Urothelium cell line (cell line): ENCODE measurements at places on chromosomes 16 and 17.

DNA sequence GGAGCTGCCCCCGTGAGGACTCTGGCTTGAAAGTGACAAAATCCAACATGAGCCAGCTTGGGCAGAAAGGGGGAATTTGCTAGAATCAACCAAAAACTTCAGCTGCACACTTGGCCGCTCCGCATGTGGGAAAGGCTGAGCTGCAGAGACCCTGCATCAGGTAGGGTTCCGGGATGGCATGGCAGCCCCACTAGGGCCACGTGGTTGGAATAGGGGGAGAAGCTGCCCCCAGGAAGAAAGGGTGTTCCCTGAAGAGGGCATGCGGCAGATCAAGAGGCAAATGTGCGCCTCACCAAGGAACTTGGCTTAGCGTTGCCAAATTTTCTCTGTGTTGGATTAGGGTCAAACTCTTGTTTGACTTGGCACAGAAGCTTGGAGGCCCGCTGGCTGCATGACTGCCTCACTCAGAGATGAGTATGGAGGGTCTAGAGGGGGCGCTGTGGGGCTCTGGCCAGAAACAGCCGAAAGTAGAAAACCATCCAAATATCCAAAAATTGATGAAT, 29.2 kb upstream of the WFIKKN2 start:
- DNase-seq: no peak

DNA sequence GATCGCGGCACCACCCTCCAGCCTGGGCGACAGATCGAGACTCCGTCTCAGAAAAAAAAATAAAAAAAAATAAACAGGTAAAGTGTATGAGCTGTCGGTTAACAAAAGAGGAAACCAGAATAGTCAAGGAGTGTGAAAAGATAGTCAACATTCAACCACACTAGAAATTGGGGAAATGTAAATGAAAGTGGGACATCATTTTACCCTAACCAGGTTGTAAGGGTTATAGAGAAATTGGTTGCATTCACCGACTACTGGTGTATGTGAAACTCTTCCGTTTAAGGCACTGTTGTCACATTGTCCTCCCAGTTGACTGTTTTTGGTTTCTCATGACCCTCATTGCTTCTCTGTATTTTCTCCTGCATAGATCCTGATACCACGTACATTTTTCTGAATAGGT, 62.8 kb downstream of the RABEP1 start:
- no peak for DNase-seq

DNA sequence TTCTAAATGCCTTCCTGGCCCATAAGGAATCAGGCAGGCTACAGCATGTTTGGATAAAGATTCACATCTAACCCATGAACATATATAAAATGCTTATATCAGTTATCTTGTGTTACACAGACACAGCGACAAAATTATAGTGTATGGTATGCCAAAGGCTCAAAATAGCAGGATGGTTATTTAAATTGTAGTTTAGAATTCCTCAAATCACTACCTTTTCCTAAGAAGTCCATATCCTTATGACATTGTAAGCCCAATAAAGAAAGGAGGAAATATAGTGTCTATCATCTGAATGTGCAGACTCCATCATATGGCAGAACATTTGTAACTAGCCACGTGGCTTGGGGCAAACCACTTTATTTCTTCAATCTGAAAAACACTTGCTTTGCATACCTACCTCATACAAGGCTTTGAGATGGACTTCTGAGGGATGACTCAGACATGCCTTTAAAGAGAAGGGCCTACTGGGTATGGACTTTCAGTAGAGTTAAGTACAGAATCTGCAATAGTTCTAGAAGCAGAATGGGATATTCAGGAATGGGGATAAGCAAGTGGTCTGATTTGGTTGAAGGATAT, 12.1 kb upstream of the DHX8 start:
- DNase-seq: no peak

DNA sequence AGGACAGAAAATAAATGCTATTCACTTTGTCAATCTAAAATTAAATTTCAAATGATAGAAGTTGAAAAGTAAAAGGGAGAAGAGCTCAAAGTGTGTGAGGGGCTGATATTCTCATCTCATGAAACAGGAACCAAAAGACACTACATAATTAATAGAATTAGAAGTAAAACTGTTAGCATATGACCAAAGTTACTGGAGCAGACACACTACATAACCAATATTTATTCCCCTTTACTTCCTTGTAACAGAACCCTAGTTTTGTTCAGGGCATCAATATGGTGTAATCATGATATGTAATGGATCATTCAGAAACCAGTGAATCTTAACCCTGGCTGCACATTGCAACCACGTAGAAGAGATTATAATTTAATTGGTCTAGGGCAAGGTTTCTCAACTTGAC, 109.5 kb upstream of the SIAH1 start:
- no peak for DNase-seq

DNA sequence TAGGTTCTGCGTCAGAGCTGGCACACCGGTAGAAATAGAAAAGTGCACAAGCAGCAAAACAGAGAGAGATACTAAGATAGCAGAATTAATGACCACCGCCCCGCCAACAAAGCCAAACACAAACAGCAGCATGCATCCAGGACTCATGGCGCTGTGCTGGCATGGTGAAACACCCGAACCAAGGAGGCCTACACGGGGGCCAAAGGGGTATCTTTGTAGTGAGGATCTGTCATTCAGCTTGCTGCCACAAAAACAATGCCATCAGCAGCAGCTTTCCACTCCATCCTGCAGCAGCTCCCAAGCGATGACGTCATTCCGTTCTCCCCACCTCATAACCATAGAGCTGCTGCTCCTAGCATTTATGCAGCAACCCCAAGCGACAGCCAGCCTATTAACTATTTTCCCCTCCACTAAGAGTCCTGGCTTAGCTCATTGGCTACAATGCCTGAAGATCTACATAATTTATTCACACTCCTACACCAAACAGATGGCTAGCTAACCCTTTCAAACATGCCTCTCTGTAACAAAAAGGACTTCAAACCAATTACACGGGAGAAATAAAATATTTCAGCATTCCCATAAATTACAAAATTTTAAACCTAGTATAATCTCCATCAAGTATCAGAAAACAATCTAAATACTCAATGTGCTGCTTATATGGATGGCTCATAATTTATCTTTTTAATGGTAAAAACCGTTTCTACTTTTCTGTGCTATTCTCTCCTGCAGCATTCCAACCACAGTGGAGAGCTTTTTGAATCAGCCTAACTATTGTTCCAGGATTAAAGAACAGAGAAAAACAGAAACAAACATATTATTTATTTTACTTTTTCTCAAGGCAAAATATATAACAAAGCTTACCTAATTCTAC, 73.9 kb downstream of the SPAG9 start:
- no peak for DNase-seq

DNA sequence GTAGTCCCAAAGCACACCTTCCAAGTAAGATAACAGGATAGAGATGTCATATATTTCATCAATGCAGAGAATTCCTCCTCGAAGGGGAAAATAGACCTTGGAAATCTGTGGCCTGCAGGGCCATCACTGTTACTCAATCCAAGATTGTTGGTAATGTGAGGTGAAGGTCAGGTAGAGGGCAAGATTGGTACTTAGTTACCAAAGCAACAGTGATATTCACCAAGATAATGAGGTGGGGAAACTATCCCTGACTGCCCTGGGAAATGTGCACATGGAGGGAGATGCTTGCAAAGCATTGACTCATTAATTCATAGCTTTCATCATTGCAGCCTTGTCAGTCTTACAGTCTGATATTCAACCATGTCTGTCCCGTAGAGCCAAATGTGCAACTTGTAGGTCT, 234.1 kb upstream of the MON1B start:
- DNase-seq: no peak

GRCh38 chr16:77581706-77582105, 140.6 kb upstream of the NUDT7 start:
- no peak for DNase-seq

DNA sequence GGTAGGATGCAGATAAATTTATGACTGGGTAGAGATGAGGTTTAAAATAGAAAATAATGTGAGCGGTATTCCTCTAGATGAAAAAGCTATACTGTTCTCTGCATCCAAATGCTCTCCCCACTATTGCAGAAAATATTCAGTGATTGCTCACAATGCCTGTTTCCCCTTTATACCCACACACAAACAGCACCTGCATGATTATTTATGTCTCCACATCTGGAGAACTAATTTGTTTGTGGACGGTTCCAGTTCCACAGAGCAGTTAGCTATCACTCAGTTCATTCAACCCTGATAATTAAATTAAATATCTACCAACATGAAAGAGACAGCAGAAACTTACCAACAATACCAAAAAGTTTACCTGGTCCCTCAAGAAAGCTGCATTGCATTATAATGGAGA, 800.0 kb downstream of the CDH11 start:
- DNase-seq: no peak

- peak; percentile 53 for DNase-seq
Observed at GRCh38 chr17:76492989-76493501, 8.2 kb downstream of the RHBDF2 start.

- no peak for DNase-seq
Observed at GRCh38 chr17:40532520-40533253, 31.3 kb upstream of the TNS4 start.

DNA sequence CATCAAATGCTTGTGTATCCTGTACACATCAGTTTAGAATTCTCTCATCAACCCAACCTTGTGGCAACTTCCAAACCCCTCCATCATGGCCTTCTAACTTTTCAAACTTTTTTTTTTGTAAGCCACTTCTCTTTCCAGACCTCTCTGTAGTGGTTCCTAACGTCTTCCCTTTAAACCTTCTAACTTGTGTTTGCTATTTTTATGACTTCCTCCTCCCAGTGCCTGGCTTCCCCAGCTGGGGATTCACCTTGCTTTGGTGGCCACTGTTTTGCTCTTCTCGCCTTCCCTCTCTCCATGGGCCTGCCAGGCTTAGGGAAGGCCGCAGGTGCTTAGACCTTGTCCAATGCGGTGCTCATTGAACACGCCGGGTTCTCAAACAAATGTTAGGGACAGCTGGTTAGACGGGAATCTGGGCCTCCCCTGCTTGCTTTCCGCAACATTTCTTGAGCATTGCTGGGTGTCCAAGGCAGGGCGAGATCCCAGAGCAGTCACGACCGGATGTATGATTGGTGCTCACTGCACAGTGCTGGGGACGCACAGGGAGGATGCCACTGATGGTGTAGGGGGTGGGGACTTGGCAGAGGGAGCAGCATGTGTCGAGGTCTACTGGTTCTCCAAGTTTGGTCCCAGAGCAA, 1.1 kb upstream of the XYLT2 start:
- DNase-seq: no peak

DNA sequence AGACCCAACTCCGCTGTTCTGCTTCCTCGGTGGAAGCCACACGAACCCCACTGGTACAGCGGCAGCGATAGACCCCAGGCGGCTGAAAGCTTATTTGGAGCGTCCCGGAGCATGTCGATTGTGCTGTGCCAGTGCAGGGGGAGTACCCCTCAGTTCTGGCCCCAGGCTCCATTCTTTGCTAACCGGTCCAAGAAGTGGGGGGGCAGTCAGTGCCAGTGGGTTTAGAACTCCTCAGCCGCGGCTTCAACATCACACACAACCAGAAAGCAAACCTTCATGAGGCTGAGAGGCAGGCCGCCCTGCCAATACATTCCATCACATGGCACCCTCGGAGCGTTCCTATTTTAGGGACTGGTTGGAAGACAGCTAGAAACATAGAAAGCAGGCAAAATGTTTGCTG, 1.7 kb upstream of the MNT start:
- no peak for DNase-seq

DNA sequence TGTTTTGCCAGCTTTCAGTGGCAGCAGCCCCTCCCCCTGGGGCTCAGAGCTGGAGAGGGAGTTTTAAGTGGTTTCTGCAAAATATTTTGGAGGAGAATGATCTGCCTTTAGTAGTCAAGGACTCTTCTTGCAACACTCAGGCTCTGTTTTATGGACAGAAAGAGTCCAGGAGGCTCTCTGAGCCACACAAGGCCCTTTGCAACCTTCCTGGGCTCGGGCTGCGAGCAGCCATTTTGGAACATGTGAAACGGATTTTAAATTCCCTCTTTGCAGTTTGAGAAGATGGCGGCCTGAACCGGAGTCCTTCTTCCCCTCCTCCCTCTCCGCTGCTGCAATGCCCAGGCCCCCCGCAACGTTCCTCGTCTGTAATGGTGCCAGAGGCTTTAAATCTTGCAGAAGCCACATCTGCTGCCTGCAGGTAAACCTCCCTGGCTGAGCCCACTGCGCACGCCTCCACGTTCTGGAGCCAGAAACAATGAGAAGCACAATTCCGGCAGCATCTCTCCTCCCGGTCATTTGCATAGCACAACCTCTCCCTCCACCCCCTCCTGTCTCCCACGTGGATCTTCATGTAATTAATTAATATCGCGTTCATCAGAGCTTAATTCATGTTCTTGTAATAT, 386.1 kb downstream of the SEC14L1 start:
- no peak for DNase-seq

- no peak for DNase-seq
Observed at GRCh38 chr17:61587807-61588660, 3.0 kb downstream of the NACA2 start.

- no peak for DNase-seq
Observed at GRCh38 chr17:74806334-74806733, 30.2 kb upstream of the NAT9 start.

DNA sequence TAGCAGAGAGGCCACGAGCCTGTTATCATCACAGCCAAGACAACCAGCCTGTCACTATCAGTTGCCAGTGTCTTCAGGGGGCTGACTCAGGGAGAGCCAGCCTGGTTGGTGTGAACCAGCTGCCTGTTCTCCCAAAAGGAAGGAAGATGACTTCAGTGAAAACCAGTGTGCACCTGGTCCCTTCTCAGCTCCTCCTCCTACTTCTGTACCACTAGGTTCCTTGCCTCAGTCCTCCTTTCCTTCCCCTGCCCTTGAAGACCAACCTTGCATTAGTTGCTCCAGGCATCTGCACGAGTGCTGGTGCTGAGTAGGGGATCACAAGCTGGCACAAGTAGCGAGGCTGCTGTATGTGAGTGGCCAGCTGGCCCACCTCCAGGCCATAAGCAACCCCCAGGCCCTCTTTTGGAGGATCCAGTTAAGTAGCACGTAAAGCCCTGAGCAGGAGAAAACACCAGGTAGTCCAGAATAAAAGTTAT, 8.5 kb downstream of the TUBG1 start:
- no peak for DNase-seq

DNA sequence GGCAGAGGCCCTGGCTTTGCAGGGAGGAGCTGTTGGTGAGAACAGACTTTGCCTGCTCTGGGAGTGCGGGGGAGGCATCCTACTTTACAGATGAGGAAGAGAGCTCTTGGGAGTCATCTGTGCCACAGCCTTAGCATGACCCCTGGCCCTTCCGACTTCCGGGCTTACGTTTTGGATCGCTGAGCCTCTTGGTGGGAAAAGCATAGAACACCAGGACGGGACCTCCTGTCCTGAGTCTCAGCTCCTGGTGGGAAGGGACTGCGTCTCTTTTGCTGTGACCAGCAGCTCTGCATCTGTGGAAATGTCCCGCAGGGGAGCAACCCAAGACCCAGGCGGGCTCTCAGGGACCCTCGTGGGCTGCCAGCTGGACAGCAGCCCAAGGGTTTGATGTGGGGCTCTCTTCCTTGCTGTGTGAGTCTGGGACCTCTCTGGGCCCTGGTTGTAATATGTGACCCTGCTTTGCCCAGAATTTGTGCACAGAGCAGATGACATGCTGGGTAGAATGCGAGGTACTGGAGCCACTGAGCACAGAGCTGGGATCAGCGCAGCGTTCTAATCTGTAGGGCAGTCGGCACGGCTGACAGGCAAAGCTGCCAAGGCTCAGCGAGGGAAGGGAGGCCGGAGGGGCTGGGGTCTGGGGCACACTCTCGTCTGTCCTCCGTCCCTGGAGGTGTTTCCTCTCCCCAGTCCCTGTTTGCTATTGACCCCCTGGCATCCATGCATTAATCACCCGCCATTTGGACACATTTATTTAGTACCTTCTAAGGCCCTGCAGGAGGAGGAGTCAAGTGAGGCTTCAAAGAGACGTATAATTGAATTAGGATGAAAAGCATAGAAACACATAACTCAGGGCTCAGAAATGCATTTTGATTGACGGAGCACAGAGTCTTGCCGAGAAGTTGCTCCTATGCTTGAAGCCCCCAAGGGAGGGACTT, 64.0 kb downstream of the NT5M start:
- DNase-seq: no peak
